ENCODE measurements at places on chromosomes 4 and X.

- no peak for DNase-seq
Observed at GRCh38 chr4:87087015-87087414, 133.4 kb downstream of the KLHL8 start.

DNA sequence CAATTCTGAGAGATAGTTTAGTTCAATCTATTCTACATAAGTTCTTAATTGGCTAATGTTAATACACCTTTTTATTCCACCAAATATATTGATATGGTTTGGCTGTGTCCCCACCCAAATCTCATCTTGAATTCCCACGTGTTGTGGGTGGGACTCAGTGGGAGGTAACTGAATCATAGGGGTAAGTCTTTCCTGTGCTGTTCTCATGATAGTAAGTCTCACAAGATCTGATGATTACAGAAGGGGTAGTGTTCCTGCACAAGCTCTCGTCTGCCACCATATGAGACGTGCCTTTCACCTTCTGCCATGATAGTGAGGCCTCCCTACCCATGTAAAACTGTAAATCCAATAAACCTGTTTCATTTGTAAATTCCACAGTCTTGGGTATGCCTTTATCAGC is 11.3 kb downstream of the PPA2 start:
- no peak for DNase-seq

DNA sequence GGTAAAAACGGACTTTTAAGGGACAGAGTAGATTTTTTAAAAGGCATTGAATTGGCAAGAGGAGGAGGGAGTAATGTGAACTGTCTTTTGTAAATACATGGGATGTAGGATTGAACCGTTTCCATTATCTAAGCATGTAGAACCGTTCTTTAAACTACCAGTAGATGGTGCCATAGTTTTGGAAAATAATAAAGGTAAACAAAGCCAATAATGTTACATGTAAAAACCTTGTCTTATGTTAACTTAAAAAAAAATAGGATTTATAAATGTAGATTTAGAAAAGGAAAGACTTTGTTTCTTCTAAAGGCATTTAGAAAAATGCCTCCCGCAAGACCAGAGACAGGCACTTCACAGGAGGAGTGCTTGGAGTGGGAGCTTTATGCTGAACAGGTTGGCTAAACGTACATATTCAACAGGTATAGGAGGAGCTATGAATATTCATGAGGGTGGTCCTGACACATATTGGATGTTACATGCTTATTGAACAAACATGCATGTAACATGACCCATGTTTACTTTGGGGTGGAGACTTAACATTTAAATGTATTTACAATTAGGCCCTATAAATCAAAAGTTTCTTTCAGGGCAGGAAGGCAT is 45.5 kb upstream of the FAM241A start:
- peak; percentile 2 for DNase-seq

DNA sequence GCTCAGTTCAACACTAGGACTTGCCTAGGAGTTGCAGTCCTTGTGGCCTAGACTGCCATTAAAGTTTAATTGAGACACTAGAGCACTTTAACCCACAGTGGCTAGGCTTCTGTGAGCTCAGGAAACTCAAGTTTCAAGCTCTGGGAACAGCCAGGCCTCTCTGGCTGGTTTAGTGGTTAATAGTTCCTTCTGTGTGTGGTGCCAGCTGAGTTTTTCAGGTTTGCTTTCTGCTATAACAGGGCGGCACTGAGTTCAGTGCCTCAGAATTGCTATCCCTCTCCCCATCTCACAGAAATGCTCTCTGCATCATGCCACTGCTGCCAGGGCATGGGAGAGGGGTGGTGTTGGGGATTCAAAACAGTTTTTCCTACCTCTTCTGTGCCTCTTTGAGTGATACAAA is 15.9 kb downstream of the MMAA start:
- DNase-seq: no peak

DNA sequence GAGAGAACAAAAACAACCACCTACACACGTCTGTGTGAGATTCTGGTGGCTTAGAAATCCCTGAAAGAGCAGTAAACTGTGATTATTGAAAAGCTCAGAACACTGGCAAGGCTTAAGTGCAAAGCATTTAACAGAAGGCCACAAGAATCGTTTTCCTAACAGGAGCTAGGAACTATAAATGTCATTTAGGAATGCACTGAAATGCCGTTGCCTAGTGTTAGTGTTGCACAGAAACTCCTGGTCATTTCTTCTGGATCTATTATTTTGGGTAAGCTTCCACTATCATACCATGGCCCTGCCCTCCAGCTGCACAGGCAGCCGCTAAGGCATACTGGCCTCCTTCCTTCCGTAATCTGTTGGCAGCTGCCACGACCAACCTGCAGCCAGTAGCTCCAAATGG is 923.2 kb downstream of the NLGN4X start:
- no peak for DNase-seq
